ENCODE measurements at places on chromosomes 1 and 21.

DNA sequence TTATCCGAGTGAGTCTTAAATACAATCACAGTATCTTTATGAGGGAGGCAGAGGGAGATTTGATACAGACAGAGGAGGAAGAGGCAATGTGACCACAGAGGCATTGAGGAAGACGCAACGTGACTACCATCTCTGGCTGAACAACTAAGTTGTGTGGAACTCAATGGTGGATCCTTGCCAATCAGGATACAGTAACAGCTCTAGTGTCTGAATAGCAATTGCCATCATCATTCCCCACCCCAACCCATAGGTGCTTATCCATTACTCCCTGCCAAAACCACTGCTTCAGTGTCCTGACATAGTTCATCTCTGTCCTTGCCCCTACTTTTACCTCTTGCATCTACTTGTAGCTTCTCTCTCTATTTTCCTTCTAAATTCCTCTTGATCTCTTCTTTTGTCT is 20.5 kb upstream of the RHBDL2 start:
- peak; percentile 89 for DNase-seq

- peak; percentile 80 for DNase-seq
These were observed 49.8 kb upstream of the GNG12 start for GRCh38 chr1:67883069-67883468.

DNA sequence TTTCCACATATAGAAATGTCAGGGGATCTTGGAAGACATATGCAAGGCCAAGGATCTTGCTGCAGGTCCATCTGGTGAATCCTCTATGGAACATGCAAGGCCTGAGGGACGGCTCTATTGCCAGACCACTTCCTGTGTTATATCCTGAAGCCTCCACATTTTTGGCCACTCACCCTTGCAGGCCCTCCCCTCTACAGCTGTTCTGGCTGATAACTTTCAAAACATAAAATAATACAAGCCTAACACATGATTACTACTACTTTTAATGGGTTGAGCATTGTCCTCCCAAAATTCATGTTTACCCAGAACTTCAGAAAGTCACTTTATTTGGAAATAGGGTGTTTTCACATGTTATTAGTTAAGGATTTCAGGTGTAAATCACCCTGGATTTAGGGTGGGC is 18.5 kb upstream of the LYPLAL1 start:
- peak; percentile 34 for DNase-seq

DNA sequence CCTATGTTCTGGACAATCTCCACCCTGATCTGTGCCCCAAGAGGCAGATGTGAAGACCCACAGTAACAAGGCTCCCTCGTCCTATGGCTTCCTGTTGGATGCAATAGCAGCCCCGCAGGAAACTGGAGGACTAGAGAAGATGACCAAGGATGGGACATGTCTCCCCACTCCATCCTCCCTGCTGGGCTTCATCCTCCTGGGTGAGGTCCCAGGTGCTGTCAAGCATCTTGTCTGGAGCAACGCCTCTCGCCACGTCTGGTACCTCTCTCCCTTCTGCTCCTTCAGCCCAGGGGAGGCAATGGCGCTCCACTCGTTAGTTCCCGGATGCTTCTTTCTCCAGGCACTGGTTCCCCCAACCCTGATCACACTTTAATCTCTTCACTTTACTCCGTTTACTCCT is 11.1 kb downstream of the HSF2BP start:
- DNase-seq, result no peak

DNA sequence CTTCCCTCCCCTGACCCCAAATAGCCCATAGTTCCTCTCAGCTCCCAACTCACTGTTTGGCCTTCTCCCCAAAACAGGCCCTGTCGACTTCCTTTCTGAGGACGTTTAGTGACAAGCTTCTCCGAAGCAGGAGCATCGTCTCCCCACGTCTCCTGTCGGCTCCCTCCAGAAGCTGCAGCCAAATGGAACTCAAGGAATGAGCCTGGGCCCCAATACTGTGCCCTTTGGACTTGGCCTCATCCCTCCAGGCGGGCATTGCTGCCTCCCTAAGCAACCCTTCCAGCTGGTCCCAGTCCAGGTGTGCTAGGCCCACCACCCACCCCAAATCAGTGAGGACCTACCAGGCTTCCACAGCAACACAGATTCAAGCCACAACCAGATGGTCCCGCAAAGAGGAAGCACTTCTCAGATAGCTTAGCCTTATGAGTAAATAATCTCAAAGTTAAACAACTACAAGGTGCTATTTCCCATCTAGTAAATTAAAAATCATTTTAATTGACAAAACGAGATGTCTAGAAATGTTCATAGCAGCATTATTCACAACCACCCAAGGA is 33.0 kb downstream of the ACOT7 start:
- no peak for DNase-seq

GRCh38 chr1:87880764-87881163 is 552.1 kb downstream of the LMO4 start:
- peak; percentile 62 for DNase-seq

GRCh38 chr21:35511696-35512162 is 462.6 kb upstream of the RUNX1 start:
- peak; percentile 73 for DNase-seq

- DNase-seq, result no peak
These were observed 80.1 kb downstream of the UBIAD1 start for GRCh38 chr1:11352816-11353799.

GRCh38 chr1:175390522-175391254 is 198.1 kb upstream of the KIAA0040 start:
- DNase-seq, result no peak

- DNase-seq, result peak; percentile 99
These were observed 70.5 kb downstream of the SSBP3 start for GRCh38 chr1:54335755-54336108.

DNA sequence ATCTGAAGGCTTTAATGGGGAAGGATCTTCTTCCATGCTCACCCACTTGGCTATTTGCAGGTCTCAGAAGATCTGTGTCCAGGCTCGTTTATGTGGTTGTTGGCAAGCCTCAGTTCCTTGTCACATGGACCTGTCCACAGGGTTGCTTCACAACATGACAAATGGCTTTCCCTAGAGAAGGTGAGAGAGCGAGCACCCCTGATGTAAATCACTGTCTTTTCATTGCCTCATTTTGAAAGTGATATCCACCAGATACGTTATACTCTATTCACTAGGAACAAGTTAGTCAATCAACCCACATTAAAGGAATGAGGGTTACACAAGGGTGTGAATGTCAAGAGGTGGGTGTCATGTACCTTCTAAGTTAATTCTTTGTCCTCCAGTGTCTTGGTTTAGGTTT is 433.3 kb downstream of the RPS6KC1 start:
- DNase-seq, result no peak

- peak; percentile 82 for DNase-seq
These were observed 519 bp downstream of the ZNF496 start for GRCh38 chr1:247331172-247331524.

DNA sequence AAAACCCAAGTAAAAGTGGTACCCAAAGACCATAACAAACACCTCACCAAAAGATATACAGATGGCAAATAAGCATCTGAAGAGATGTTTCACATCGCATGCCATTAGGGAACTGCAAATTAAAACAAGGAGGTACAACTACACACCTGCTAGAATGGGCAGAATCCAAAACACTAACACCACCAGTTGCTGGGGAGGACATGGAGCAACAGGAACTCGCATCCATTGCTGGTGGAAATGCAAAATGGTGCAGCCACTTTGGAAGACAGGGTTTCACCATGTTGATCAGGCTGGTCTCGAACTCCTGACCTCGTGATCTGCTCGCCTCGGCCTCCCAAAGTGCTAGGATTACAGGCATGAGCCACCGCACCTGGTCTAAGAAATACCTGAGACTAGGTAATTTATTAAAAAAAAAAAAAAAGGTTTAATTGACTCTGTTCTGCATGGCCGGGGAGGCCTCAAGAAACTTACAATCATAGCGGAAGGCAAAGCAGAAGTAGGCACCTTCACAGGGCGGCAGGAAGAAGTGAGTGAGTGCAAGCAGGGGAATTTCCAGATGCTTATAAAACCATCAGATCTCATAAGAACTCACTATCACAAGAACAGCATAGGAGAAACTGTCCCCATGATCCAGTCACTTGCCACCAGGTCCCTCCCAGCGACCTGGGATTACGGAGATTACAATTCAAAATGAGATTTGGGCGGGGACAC is 30.2 kb upstream of the PRSS38 start:
- DNase-seq, result no peak

Measured in EH (cell line).